Upper lobe of left lung (tissue), 6 donors: ENCODE measurements at places on chromosomes 4 and X. TPM values are rescaled to one million over a fixed set of nuclear protein-coding genes. Genes with fewer than 3 reads are reported as not detected.
A peak's percentile ranks its signal among the peaks of the same experiment; 100 is the strongest.

The RNF113A gene
- 15.2 TPM for total RNA-seq

The PNMA6A gene
- total RNA-seq: 0.86 TPM

The H2BW2 gene
- total RNA-seq: not detected

The GLOD5 gene
- not detected for total RNA-seq

The HMGN5 gene
- total RNA-seq: 7.9 TPM

DNA sequence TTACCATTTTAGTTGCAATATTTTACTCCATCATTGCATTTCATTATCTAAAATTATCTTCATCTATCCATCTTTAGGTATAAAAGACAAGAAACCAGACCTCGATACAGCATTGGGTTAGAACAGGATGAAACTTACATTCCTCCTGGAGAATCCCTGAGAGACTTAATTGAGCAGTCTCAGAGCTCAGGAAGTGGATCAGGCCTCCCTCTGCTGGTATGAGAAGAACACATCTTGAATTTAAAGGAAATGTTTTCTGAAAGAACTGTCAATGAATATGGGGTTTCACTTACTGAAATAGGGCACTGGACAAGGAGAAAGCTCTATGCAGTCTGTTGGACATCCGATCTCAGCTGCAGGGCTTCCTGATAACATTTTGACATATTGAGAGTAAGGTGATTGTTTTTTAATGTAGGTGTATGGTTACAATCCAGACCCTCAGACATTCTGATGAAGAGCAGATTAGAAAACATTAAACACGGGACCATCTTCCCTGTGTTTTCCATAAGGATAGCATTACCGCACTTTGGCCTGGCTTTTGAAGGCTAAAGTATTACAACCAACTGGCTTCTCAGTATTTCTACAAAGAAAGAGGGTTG is 367.2 kb downstream of the BMPR1B start:
- H3K4me1 ChIP-seq: no peaks in the 10 kb centered on the region

DNA sequence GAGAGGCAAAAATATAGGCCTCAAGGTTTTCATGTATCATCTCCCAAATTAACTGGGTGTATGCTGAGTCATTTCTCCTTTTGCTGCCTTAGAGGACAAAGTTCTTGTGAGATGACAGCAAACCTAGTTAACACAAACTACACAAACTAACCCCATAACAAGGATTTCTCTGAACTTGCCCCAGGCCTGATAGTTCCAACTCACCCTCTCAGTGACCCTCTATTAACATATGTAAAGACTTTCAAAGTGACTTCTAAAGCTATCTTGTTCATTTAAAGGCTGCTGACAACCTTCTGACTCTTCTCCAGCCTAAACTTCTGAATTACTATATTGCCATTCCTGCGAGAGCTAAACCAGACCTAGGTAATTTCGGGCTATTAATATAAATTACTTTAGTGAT is 43.2 kb upstream of the CCDC149 start:
- no peaks in the 10 kb centered on the region for H3K27me3 ChIP-seq
- H3K4me3 ChIP-seq: no peak overlapping the region
- H3K4me1 ChIP-seq: no peaks in the 10 kb centered on the region
- H3K27ac ChIP-seq: no peak overlapping the region
- DNase-seq: no peak

DNA sequence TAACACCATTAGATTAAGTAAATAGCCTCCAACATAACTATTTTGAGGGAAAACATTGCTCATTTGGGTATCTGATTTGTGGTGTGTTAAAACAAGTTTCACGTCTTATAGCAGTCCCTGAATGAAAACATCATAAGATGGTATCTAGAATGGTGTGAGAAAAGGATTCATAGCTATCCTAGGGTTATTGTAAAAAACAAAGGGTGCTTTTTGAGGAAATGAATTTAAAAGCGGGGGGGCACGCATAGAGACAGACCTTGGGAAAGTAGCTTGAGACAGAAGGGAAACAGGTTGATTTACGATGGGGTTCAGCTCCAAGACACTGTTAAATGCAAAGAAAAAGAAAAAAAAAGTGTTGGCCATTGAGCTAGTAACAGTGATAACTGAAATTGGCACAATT is 768 bp upstream of the CXCL10 start:
- no peak for DNase-seq
- no peak overlapping the region for H3K27ac ChIP-seq

- H3K27ac ChIP-seq: no peak overlapping the region
- H3K36me3 ChIP-seq: no peaks in the 10 kb centered on the region
- H3K4me1 ChIP-seq: no peaks in the 10 kb centered on the region
- DNase-seq: no peak
- no peak overlapping the region for H3K4me3 ChIP-seq
- H3K27me3 ChIP-seq: no peaks in the 10 kb centered on the region
Measured at GRCh38 chr4:87557348-87557747, 28.2 kb upstream of the SPARCL1 start.

DNA sequence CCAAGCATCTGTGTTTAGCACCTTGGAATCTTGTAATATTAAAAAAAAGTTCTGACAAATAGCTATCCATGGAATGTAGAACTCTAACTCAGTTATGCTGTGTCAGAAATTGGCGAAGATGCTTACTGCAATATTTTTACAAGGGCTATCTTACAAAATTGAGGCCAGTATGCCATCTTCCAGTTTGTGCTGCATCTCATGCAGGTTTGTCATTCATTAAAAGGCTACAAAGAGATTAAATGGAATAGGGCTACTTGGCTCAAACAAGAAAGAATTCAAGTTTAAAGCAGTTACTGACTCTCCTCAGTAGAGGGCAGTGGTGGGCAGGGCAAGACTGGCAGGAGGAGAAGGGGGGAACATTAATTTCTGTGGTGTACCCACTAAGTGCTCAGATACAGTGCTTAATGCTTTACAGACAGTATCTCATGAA is 66.5 kb downstream of the SHROOM4 start:
- H3K36me3 ChIP-seq: no peaks in the 10 kb centered on the region
- H3K4me3 ChIP-seq: no peak overlapping the region
- no peaks in the 10 kb centered on the region for H3K4me1 ChIP-seq
- H3K27ac ChIP-seq: no peak overlapping the region
- H3K27me3 ChIP-seq: no peaks in the 10 kb centered on the region

DNA sequence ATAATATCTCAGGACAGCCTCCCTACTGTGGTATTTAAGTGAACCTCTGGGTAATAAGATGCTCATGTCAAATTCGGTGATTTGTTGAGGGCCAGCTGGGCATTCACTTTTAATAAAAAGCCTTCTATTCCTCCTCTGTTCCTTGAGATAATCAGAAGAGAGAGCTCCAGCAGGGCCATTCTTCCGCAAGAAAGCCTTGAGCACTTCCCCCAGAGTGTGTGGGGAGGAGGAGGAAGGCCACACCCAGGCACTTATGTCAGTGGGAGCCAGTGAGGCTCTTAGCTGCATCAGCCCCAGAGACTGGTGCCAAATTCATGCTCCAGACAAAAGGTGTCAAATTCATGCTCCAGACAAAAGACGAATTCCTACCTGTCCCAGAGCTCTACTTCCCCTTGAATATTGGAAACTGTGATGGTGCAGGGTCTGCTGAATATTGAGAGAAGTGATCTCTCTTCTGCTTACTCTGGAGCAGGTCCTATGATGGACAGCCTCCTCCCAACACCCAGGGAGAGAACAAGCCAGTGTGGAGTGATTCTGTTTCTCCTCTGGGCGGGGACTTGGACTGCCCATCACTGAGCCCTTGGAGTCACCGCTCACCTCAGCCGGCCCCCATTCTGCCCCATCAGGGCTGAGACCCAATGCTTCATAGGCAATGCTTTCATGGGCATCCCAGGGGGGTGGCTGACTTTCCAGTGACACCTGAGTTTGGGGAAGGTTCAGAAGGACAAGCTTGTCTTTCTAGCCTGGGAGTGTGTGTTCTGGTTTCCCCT is 68.1 kb downstream of the FHDC1 start:
- no peaks in the 10 kb centered on the region for H3K27me3 ChIP-seq
- no peaks in the 10 kb centered on the region for H3K36me3 ChIP-seq
- H3K4me1 ChIP-seq: no peaks in the 10 kb centered on the region
- H3K27ac ChIP-seq: no peak overlapping the region
- H3K4me3 ChIP-seq: no peak overlapping the region
- DNase-seq: no peak

GRCh38 chr4:25367004-25367621 is 9.9 kb upstream of the ANAPC4 start:
- H3K36me3 ChIP-seq: peaks cover 3% of the 10 kb centered on the region
- no peak overlapping the region for H3K27ac ChIP-seq
- no peak overlapping the region for H3K4me3 ChIP-seq

- H3K4me3 ChIP-seq: no peak overlapping the region
- no peaks in the 10 kb centered on the region for H3K4me1 ChIP-seq
- no peak for DNase-seq
- no peak overlapping the region for H3K27ac ChIP-seq
- H3K36me3 ChIP-seq: no peaks in the 10 kb centered on the region
Measured at GRCh38 chrX:136246201-136246600, 5.0 kb downstream of the MAP7D3 start.

DNA sequence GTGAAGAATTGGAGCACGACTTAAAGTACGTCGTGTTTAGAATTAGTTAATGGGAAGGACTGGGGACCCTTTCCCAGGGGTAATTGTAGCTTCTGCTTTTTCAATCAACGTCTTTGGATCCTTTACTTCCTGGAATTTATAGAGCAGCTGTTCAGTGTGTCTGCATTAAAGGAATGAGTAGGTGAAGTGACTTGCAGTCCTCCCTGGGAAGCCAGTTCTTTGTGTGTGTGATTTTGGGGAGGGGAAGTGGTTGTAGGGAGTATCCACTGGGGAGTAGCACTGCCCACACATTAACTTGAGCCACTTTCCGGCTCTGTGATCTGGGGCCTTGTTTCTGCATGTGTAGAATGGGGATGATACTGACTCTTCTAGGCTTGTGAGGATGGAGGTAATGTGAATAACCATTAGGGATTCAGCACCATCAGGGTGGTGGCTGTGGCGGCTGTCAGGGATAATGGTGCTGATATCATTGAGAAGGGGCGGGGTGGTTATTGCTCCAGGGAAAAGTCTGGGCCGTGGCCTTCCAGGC is 54.7 kb downstream of the TMEM131L start:
- DNase-seq: no peak
- peak overlapping the region; percentile 24 for H3K27ac ChIP-seq
- peaks cover 39% of the 10 kb centered on the region for H3K4me1 ChIP-seq
- H3K27me3 ChIP-seq: no peaks in the 10 kb centered on the region
- no peaks in the 10 kb centered on the region for H3K36me3 ChIP-seq
- H3K4me3 ChIP-seq: no peak overlapping the region

DNA sequence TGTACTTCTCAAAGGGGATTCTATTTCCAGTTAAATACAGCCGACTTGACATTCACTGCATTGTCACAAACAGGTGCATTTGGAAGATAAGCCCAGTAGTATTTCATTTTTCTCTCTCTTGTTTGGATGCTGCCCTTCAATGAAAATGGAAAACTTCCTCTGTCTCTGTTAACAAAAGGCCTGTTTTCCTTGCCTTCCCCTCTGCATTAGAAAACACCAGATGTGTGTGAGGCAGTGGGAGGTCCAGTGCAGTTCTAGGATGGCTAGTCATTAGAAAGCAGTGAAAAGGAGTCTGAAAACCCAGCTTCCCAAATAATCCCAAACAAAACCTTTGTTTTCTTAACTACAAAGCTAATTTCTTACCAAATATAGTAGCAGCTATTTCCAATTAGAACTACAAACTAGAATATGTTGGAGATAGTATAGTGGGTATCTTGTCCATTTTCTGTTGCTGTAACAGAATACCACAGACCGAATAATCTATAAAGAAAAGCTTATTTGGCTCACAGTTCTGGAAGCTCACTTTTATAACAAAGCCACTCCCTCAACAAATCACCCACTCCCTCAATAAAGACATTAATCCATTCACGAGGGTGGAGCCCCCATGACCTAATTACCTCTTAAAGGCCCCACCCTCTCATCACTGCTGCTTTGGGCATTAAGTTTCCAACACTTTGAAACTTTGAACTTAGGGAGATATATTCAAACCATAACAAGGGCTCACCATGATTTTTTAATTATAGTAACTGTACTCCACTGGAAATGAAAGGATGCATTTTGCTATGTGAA is 452.1 kb upstream of the RPS6KA3 start:
- no peak overlapping the region for H3K27ac ChIP-seq
- no peaks in the 10 kb centered on the region for H3K4me1 ChIP-seq
- no peaks in the 10 kb centered on the region for H3K27me3 ChIP-seq
- H3K4me3 ChIP-seq: no peak overlapping the region
- no peak for DNase-seq
- no peaks in the 10 kb centered on the region for H3K36me3 ChIP-seq

DNA sequence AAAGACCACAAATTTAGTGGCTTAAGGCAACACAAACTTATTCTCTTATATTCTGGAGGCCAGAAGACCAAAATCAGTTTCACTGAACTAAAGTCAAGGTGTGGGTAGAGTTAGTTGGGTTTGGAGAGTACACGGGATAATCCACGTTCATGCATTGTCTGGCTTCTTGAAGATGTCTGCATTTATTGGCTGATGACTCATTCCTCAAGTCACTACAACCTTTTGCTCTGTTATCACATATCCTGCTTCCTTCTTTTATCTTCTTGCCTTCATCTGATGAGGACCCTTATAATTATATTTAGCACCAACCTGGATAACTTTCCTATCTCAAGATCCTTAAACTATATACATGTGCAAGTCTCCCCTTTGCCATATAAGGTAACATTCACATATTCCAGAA is 590.0 kb downstream of the FSTL5 start:
- no peaks in the 10 kb centered on the region for H3K4me1 ChIP-seq
- H3K27me3 ChIP-seq: no peaks in the 10 kb centered on the region
- H3K4me3 ChIP-seq: no peak overlapping the region
- H3K27ac ChIP-seq: no peak overlapping the region

GRCh38 chr4:38859501-38859900 is 2.9 kb upstream of the TLR6 start:
- H3K4me3 ChIP-seq: no peak overlapping the region
- no peaks in the 10 kb centered on the region for H3K27me3 ChIP-seq
- no peak for DNase-seq

- no peaks in the 10 kb centered on the region for H3K27me3 ChIP-seq
- no peaks in the 10 kb centered on the region for H3K4me1 ChIP-seq
- H3K27ac ChIP-seq: no peak overlapping the region
- H3K36me3 ChIP-seq: no peaks in the 10 kb centered on the region
- no peak for DNase-seq
Measured at GRCh38 chrX:118221270-118221669, 104.7 kb upstream of the KLHL13 start.

DNA sequence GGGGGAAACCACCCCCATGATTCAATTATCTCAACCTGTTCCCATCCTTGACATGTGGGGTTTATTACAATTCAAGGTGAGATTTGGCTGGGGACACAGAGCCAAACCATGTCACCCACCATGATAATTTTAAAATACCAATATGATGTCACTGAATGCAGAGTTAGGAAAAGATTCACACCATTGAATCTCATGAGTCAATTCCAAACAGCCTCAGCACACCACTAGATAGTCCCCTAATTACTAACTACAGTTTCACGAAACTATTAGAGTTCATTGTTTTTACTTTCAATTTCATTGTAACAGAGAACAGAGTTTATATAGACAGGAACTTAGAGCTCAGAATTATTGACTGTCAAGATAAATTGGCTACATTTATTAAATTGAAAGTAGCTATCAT is 410.2 kb downstream of the FAM47A start:
- DNase-seq: no peak
- no peaks in the 10 kb centered on the region for H3K4me1 ChIP-seq
- H3K4me3 ChIP-seq: no peak overlapping the region
- no peaks in the 10 kb centered on the region for H3K36me3 ChIP-seq
